ENCODE measurements at places on chromosomes 2 and 18. TPM values are rescaled to one million over a fixed set of nuclear protein-coding genes. Genes with fewer than 3 reads are reported as not detected.

- DNase-seq, result no peak
Observed at GRCh38 chr2:128520791-128521190, 202.1 kb upstream of the HS6ST1 start.

- DNase-seq, result no peak
Observed at GRCh38 chr18:52070291-52070756, 269.7 kb upstream of the DCC start.

The LOXHD1 gene
- total RNA-seq, result not detected

- no peak for DNase-seq
Observed at GRCh38 chr2:159803235-159803962, 5.4 kb upstream of the CD302 start.

GRCh38 chr2:230557065-230557464 is 141.1 kb downstream of the SP100 start:
- no peak for DNase-seq

The TPGS2 gene
- total RNA-seq, result 150 TPM

GRCh38 chr2:45612731-45613130 is 1.7 kb upstream of the SRBD1 start:
- no peak for DNase-seq

The UCN gene
- total RNA-seq, result not detected

The MALL gene
- total RNA-seq, result 114 TPM

GRCh38 chr2:162768656-162769055 is 69.9 kb downstream of the KCNH7 start:
- DNase-seq, result no peak

- no peak for DNase-seq
Observed at GRCh38 chr2:11750422-11750821, 4.0 kb downstream of the LPIN1 start.

The ALPP gene
- total RNA-seq, result not detected

- no peak for DNase-seq
Observed at GRCh38 chr18:24490539-24490938, 30.1 kb downstream of the HRH4 start.

- DNase-seq, result no peak
Observed at GRCh38 chr2:215145611-215146010, 7.2 kb upstream of the ABCA12 start.

DNA sequence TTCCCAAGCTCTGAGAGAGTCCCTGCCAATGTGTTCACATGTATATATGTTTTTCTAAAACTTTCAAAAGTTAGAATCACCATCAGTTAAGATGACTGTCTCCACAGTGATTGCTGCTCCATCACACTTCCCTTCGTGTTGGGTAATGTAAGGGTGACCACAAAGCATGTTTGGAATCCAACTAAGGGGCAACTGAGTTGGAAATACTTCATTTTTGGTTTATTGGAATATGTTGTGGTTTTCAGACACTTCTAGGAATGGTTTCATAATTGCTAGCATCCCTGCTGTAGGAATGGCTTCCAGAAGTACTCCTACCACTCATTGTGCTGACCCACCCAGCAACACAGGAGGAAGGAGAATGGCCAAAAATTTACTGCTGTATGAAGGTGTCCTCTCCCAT is 212.5 kb upstream of the GULP1 start:
- no peak for DNase-seq

The SLC38A11 gene
- total RNA-seq, result not detected

The ANKRD30BL gene
- not detected for total RNA-seq

DNA sequence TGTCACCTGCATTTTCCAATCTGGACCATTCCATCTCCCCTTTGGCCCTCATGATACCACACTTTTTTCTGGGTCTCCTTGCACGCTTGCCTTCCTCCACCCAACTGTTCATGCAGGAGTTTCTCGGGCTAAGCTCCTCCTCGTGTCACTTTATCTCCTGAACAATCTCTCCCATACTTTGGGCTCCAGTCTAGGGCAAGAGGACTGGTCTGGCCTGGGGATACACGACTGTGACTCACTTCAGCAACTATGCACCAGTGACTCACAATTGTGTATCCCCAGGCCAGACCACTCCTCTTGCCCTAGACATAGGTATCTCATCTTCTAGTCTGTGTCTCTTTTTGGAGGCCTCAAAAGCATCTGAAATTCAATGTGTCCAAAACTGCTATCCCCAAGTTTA is 149.4 kb upstream of the PTPRM start:
- DNase-seq, result no peak

- no peak for DNase-seq
Observed at GRCh38 chr2:228771774-228772173, 499.3 kb downstream of the PID1 start.

The SLC30A3 gene
- total RNA-seq, result 16.7 TPM

- no peak for DNase-seq
Observed at GRCh38 chr2:18913512-18913911, 324.1 kb upstream of the NT5C1B start.

DNA sequence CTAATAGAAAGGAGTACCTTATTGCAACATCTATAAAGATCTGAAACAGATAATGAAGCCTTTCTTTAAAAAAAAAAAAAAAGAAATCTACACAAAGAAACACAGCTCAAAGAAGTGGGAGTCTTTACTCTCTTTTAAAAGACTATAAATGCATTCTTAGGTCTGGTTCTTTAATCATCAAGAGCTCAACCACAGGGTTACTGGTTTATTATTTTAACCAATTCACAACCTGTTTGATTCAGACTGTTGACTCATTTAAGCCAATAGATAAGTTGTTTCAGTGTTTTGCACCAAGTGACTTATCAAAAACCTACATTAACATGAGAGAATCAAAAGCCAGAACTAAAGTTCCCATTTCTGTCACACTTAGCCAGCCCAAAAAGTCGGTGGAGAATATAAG is 93.1 kb downstream of the TCF4 start:
- DNase-seq, result no peak

DNA sequence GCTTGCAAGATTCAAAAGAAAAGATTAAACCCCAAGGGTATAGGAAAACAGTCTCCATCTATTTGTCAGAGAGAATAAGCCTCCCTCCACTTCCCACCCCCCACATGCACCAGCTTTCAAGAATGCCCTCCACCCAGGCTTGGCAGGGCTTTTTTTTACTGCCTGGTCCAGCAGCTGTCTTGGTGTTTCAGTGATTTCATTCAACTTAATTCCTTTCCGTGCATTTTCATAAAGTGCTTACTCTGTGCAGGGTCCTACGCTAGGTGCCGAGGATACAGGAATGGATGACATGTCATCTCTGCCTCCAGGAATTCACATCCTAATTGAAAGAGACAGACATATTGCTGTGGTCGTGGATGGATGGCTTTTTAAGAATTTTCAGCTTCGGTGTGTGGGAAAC is 117.9 kb downstream of the LRATD1 start:
- no peak for DNase-seq

The IAH1 gene
- 39.9 TPM for total RNA-seq

The CRACDL gene
- total RNA-seq, result 3.8 TPM

GRCh38 chr2:198917926-198918720 is 539.6 kb downstream of the SATB2 start:
- no peak for DNase-seq

The RAB6D gene
- total RNA-seq, result not detected

DNA sequence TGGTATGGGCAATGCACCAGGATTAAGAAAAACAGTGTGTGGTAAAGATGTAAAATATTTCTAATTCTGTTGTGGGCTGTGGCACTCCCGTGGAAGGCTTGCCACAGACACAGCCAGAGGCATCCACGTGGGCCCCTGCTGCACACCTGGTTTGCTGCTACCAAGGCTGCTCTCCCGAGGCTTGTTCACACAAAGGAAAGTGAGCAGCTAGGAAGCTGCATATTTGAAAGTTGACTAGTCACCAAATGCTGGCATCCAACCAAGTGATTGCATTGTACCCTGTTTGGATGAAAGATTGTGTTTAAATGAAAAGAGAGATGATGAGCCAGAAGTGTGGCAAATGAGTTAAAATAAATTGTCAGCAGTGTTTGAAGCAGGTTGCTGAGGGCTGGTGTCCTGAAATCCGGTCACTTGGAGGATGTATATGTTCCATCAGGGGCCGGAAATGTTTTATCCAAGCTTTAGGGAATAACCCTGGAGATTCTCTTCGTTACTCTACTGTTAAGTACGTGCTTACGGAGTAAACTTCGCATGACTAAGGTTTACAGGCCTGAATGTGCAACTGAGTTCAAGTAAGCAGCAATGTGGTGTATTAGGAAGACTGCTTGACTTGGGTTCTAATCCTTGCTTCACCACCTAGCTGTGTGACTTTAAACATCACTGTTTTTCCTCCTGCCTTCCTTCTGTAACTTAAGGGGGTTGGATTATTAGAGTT is 86.1 kb downstream of the MSH2 start:
- peak; percentile 50 for DNase-seq

- DNase-seq, result no peak
Observed at GRCh38 chr2:75303227-75303626, 103.9 kb upstream of the TACR1 start.

The IKZF2 gene
- 0.46 TPM for total RNA-seq

DNA sequence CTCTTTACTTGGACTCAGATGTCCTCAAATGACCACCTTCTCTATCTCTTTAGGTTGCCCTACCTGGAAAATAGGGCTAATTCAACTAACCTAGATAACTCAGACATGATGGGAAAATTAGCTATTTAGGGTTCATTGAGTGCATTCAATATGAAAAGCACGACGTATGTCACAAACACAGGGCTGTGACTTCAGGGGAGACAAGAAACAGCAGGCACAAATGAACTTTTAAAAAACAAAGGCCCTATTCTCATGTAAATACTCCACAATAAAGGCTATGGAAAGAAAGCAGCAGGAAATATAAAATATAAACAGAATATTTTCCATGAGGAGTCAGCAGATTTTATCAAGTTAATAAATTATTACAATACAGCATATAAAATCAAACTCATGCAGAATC is 97.8 kb downstream of the SS18 start:
- no peak for DNase-seq

DNA sequence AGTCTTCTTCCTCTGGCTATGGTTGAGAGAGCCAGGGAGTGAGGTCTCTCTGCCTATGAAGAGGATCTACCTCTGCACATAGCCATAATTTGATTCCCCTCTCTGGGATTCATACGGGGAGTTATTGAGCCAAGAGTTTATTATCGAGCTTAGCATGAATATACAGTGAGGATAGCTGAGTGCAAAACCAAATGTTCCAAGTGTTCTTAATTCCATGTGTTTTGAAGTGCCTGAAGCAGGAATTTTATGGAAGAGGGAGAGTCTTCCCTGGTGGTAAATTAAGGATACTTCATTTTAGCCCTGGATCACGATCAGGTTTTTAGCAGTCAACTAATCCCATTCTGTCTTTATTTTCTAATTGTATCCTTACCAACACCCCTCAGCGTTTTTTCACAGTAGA is 270.6 kb downstream of the C1D start:
- no peak for DNase-seq

DNA sequence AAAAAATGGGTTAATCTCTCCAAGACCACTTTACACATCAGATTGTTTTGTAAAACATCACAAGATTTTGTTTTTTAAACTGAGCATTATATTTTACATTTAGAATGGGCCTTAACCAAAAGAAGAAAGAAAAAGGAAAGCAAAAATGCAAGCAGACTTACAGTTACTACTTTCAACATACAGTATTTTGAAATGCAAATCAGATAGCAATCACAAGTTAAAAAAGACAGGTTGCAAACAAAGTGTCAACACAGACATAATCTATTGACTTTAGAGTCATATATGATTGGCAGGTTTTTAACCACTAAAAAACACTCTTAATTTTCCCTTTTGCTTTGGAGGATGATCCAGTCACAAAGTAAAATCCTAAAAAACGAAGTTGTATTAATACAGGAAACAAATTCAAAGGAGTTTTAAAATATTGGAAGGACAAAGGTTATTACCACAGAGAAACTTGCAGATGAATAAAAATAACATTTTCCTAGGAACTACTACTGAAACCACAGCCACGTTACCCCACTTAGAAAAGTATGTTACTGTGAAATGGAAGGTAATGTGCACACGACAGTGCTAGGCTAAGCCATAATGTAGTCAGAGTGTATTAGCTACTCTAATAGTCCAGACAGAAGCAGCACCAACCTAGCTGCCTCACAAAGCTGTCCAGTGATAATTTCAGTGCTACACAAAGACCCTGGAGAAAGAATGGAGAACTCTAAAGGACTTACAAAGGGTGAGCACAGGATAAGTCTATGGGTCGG is 22.9 kb downstream of the DARS1 start:
- no peak for DNase-seq

The SPP2 gene
- not detected for total RNA-seq

DNA sequence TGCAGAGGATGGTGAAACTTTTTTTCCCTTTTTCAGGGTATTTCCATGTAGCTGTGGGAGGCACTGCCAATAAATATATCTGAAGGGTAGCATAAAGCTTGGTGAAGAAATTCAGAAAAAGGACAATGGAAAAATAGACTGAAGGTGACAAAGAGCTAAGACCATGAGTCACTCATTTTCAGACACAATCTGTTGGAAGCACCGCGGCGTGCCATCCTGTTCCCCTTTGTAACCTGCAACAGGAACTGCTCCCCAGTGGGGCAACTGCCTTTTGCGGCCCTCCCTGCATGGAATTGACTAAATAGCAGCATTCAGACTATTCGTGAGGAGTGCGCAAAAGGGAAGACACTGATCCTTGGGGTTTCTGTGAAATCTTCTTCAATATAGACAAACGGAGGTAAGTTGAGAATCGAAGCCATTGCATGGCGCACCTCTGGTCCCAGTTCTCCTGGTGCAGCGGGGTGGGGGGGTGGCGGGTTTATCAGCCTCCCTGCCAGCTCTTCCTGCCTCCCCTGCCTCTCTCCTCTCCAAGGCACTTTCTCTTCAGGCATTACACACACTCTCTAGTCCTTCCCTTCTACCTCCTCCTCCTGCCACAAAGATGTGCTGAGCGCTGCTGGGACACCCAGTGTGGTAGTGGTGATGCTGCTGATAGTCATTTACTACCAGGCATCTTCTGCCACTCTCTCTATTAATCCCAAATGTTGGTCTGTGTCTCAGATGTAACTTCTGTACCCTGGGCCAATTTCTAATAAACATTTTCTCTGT is 126.2 kb upstream of the TMEM200C start:
- no peak for DNase-seq

GRCh38 chr18:21051620-21052019 is 60.0 kb downstream of the ROCK1 start:
- no peak for DNase-seq

GRCh38 chr18:31447530-31448191 is at the start of gene DSG3:
DSG3 (plus strand) TSS chr18:31447741; CDS start chr18:31447878, 137 bp downstream.
- no peak for DNase-seq

- no peak for DNase-seq
Observed at GRCh38 chr2:241230435-241230834, 42.0 kb downstream of the ANO7 start.

DNA sequence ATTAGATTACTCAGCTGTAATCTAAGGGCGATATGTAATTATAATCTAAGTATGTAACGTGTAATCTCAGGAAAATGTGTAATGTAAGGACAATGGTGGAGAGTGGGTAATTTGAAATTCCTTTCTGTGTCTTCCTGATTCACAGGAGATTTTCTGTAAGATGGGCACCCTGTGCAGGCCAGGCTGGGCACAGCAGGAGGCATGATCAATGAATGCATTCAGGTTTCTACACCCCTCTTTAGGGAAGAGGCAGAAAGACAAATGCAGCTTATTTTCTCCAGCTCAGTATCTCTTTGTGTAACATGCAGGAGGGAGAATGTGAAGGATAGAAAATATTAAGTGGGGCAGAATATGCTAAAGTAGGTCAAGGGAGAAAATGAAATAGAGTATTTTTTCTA is 320.1 kb downstream of the PIK3C3 start:
- no peak for DNase-seq

The CEP76 gene
- 8.8 TPM for total RNA-seq
